ENCODE measurements at places on chromosomes 2 and 18. TPM values are rescaled to one million over a fixed set of nuclear protein-coding genes. Genes with fewer than 3 reads are reported as not detected.

Gene PLB1
- 2.2 TPM for total RNA-seq

DNA sequence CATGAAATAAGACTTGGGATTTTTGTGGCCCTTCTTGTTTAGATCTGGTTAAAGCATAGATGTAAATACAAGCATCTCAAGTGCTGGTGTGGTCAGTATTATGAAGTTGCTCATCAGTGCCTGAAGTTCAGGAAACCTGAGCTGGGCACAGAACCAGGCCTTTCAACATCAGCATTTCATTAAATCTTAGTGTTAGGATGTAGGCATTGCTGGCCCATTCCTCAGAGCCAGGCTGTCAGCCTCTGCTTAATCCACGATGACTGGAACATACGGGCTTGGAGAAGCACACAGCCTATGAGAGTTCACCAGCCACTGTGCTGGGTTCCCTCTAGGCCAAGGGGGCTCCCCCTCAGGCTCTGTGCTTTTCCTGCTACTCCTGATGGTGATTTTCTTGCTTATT lies 270.2 kb downstream of the EN1 start:
- no peak overlapping the region for H3K27ac ChIP-seq
- H3K36me3 ChIP-seq = no peaks in the 10 kb centered on the region
- DNase-seq = no peak
- no peaks in the 10 kb centered on the region for H3K27me3 ChIP-seq
- H3K4me3 ChIP-seq = no peak overlapping the region
- H3K4me1 ChIP-seq = no peaks in the 10 kb centered on the region

GRCh38 chr2:30113617-30114293 lies 33.1 kb upstream of the YPEL5 start:
- DNase-seq = no peak
- no peak overlapping the region for H3K27ac ChIP-seq
- H3K4me1 ChIP-seq = no peaks in the 10 kb centered on the region

DNA sequence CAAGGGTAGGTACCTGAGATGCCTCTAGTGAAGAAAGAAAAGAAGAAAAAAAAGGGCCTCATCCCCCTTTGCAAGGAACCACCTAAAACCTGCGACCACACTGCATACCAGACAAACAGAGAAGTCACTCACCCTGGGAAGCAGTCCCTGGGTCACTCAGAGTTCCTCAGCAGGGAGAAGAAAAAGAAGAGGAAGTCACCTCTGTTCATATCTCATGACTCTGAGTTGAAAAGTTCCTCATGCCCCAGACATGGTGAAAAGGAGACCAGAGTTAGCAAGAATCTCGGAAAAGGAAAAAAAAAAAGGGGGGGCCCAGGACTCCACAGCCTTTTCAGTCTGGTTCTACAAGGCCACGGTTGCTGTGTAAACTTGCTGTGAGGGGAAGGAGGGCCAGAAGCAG lies 478.4 kb upstream of the NRXN1 start:
- H3K4me3 ChIP-seq = no peak overlapping the region
- no peaks in the 10 kb centered on the region for H3K27me3 ChIP-seq
- no peak overlapping the region for H3K27ac ChIP-seq
- no peaks in the 10 kb centered on the region for H3K36me3 ChIP-seq
- DNase-seq = no peak

DNA sequence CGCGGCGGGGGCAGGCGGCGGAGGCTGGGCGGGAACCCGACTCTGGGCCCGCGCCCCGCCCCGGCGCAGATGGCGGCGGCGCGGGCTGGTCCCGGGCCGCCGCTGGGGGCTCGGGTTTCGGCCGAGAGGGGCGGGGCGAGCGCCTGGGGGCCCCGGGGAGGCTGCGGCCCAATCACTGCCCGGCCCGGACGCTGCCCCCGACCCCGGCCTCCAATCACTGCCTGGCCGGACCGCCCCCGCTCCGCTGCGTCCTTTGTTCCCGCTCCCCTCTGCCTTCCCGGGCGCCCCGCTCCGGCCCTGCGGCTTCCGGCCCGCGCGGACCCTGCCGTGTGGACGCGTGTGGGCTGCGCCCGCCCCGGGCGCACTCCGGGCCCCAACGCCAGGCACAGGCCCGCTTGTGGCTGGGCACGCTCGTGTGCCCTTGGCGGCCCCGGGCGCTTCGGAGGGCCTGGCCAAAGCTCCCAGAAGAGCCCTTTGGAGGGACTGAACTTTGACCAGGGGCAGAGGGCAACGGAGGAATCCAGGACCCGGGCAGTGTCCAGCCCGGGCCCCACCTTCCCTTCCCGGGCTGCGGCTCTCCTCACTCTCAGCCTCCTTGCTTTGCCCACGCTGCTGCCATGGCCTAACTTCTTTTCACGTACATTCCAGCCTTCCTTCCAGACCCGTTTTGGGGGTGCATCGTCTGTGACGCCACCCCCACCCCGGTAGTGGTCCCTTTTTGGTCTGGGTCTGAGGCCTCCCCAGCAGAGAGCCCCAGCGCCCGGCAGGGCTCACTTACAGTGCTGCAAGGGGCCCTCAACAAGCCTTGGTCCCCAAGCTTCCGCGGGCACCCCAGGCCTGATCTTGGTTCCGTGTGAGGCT lies 27.1 kb upstream of the PTMA start:
- peak overlapping the region; percentile 35 for H3K4me3 ChIP-seq
- no peaks in the 10 kb centered on the region for H3K36me3 ChIP-seq
- peaks cover 9% of the 10 kb centered on the region for H3K4me1 ChIP-seq
- H3K27ac ChIP-seq = peak overlapping the region; percentile 87
- no peaks in the 10 kb centered on the region for H3K27me3 ChIP-seq
- peak; percentile 91 for DNase-seq

- H3K4me1 ChIP-seq = peaks cover 8% of the 10 kb centered on the region
- no peaks in the 10 kb centered on the region for H3K36me3 ChIP-seq
- H3K27ac ChIP-seq = no peak overlapping the region
- DNase-seq = no peak
Observed at GRCh38 chr2:218985325-218986091, 524 bp upstream of the FEV start.

DNA sequence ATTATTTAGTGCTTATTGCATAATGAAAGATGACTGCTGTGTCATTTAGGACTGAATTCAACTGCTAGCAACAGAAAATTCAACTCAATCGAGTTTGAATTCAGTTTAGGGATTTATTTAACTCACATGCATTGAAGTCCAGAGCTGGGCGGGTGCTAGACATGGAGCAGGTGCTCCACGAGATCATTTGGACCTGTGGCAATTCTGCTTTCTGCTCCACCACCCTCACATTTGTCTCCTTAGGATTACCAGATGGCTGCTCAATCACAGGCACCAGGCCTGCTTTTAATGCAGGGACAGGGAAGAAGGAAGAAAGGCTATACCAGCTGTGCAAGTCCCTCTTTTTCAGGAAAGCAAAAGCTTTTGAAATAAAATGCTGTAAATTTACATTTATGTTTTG lies 572.9 kb upstream of the SLC8A1 start:
- H3K36me3 ChIP-seq = no peaks in the 10 kb centered on the region
- H3K27ac ChIP-seq = no peak overlapping the region
- no peak for DNase-seq
- no peak overlapping the region for H3K4me3 ChIP-seq

Gene PSMA8
- not detected for total RNA-seq

GRCh38 chr2:7450833-7451190 lies 533.6 kb downstream of the RNF144A start:
- no peak overlapping the region for H3K4me3 ChIP-seq
- no peaks in the 10 kb centered on the region for H3K27me3 ChIP-seq
- no peaks in the 10 kb centered on the region for H3K36me3 ChIP-seq
- DNase-seq = no peak
- no peaks in the 10 kb centered on the region for H3K4me1 ChIP-seq
- H3K27ac ChIP-seq = no peak overlapping the region

DNA sequence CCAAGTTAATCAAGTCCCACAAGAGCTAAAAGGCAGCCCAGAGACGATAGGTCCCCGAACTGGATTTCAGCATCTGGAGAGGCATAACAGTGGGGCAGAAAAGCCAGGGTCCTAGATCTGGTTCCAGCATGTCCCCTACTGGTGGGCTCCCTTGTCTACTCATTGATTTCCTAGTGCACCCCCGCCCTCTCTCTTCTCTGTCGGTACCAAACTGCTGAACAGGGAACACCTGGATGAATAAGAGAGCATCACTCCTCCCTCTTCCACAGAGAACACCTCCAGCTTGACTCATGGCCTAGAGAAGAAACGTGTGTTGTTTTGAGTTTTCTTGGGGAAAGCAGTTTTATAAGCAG lies 101.3 kb downstream of the FOXI3 start:
- H3K27ac ChIP-seq = no peak overlapping the region
- no peak for DNase-seq
- H3K4me1 ChIP-seq = no peaks in the 10 kb centered on the region
- no peak overlapping the region for H3K4me3 ChIP-seq
- H3K27me3 ChIP-seq = no peaks in the 10 kb centered on the region

DNA sequence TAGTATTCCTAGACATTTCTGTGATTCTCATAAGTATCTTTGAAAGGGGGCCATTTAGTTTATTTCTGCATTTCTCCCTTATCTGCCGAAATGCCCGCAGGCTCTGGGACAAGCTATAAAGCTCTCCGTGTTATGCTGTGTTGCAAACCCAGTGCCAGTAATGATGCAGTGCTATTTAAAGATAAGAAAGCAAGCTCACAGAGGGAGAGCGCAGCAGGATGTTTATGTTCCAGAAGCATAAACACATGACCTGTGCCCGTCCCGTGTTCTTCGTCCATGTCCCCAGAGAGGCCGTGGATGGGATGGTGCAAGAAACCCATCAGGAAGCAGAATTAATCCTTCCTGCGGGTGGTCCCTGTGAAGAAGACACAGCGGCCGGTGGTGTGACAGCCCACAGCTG lies 99.4 kb downstream of the NEDD4L start:
- no peak overlapping the region for H3K27ac ChIP-seq
- H3K4me1 ChIP-seq = peaks cover 6% of the 10 kb centered on the region
- H3K36me3 ChIP-seq = no peaks in the 10 kb centered on the region
- no peak overlapping the region for H3K4me3 ChIP-seq
- no peaks in the 10 kb centered on the region for H3K27me3 ChIP-seq

Gene SLC66A2
- total RNA-seq = 93.5 TPM

DNA sequence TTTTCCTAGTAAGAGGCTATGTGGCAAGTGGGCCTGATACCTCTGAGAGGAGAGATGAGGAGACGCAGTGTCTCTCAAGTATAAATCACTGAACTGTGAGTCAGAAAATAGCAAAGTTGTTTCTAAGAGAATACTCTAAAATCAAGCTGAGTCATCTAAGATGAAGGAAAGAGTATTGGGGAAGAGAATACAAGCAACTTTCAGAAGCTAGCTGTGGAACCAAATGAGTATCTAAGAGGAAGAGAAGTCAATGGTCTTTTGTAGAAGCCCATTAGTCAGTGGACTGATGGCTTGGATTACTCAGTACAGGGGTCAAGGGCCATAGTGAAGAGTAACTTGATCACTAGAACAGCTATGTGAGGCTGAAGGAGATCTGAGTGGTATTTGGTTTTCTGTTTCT lies 2.7 kb upstream of the DCC start:
- H3K36me3 ChIP-seq = no peaks in the 10 kb centered on the region
- no peak for DNase-seq
- no peaks in the 10 kb centered on the region for H3K4me1 ChIP-seq
- no peaks in the 10 kb centered on the region for H3K27me3 ChIP-seq
- H3K27ac ChIP-seq = no peak overlapping the region

DNA sequence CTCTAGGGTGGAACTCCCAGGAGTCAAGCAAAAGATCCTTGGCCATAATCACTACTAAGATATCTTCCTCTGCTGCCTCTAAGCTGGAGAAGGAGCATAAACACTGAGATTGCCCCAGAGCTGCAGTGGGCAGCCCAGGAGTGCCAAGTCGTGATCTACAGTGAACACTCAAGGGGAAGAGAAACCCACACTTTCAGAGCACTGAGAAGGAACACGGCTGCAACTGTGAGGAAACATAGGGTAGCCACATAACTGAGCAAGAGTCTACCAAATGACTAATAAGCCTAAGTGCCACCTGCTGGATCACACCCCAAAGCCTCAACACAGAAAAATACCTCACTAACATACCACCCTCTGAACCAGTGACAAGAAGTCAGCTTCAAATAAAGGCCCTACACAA lies 79.6 kb upstream of the RAB12 start:
- H3K27me3 ChIP-seq = no peaks in the 10 kb centered on the region
- DNase-seq = no peak
- no peaks in the 10 kb centered on the region for H3K4me1 ChIP-seq
- H3K27ac ChIP-seq = no peak overlapping the region
- H3K4me3 ChIP-seq = no peak overlapping the region

Gene TNFRSF11A
- 4.5 TPM for total RNA-seq

- H3K27ac ChIP-seq = no peak overlapping the region
- no peaks in the 10 kb centered on the region for H3K36me3 ChIP-seq
- H3K4me1 ChIP-seq = peaks cover 5% of the 10 kb centered on the region
- no peak overlapping the region for H3K4me3 ChIP-seq
- H3K27me3 ChIP-seq = no peaks in the 10 kb centered on the region
Observed at GRCh38 chr18:74274700-74275099, 17.1 kb downstream of the CYB5A start.

- no peaks in the 10 kb centered on the region for H3K4me1 ChIP-seq
- H3K27me3 ChIP-seq = no peaks in the 10 kb centered on the region
- H3K27ac ChIP-seq = no peak overlapping the region
- H3K4me3 ChIP-seq = no peak overlapping the region
- no peaks in the 10 kb centered on the region for H3K36me3 ChIP-seq
Observed at GRCh38 chr2:218074031-218074430, 5.0 kb downstream of the RUFY4 start.

DNA sequence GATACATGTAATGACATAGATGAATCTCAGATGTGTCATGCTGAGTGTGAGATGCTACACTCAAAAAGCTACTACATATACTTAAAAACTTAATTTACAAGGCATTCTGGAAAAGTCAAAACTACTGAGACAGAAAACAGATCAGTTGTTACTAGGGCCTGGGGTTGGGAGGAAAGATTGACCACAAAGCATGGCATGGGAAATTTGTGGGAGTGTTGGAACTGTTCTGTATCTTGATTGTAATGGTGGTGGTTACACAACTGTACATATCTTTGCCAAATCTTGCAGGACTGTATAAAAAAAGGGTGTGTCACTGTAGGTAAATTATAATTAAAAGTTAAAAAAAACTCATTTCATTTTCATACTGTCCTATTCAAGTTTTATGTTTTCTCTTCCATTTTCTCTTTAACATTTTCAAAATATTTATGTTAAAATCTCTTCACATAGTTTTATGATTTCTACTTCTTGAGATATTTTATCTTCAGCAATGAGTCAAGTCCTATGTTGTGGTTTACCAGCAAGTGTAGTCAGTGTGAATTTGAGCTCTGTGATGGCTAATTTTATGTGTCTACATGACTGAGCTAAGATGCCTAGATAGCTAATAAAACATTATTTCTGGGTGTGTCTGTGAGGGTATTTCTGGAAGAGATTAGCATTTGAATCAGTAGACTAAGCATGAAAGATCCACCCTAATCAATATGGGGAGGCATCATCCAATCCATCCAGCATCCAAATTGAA lies 58.6 kb upstream of the VRK2 start:
- H3K36me3 ChIP-seq = no peaks in the 10 kb centered on the region
- no peak overlapping the region for H3K27ac ChIP-seq
- H3K27me3 ChIP-seq = no peaks in the 10 kb centered on the region
- DNase-seq = no peak
- H3K4me1 ChIP-seq = no peaks in the 10 kb centered on the region

- H3K4me3 ChIP-seq = no peak overlapping the region
- no peaks in the 10 kb centered on the region for H3K36me3 ChIP-seq
- no peak overlapping the region for H3K27ac ChIP-seq
- no peaks in the 10 kb centered on the region for H3K4me1 ChIP-seq
- no peak for DNase-seq
Observed at GRCh38 chr2:23204685-23205242, 180.2 kb upstream of the KLHL29 start.

All from thyroid gland (tissue), 4 donors.